C1 segment of cervical spinal cord (tissue), 14 donors: ENCODE measurements at places on chromosomes 4 and X.

- DNase-seq, result no peak
Measured at GRCh38 chr4:4519297-4519894, 22.5 kb downstream of the STX18 start.

DNA sequence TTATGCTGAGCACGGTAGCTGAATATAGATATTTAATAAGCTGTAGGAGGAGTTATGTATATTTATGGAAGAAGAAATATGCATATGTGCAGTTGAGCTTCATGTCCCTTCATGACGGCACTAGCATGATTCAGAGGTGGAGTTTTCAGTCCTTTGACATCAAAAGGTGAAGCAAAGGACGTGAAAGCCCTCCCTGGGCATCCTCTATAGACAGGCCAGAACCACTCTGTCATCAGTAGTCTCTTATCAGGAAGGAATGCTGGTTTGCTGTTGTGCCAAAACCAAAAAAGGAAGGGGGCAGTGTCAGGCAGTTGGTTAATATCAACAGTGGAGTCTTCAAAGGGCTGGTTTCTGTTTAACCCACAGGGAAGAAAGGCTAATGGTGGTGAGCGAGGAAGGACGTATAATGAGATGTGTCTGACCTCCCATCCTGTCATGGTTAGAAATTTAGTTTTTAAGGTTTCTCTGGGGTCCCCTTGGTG is 23.5 kb upstream of the IL2 start:
- DNase-seq, result no peak

DNA sequence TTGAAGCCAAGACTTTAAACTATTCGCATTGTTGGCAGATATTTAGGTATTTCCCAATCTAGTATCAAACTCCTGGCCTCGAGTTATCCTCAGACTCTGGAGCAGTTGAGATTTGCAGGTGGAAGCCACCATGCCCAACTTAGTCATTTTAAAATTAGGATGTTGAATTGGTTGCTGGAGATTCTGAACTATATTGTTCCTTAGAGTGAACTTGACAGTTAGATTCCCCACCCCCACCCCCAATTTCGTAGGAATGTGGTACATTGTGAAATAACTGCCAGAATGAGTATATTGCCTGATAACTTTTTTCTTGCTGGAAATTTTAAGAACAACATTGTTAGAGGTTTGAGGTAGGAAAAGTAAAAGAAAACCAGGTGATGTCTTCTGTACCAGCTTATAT is 2.3 kb downstream of the NOCT start:
- DNase-seq, result no peak

DNA sequence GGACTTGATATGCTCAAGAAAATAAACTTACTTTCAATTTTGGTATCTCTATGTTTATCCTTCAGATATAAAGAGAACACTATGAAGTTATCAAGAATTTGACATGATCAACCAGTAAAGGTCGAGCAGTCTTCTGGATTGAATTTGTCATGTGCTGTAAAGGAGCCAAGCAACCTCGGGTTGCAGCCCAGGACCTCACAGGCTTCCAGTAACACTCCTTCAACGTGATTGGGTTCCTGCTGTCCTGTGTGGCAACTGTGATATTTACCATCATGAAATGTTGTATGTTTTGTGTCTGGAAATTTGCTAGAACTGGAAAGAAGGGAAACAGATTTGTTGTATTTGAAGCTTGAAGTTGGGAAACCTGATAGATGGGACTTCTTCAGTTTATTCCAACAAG is 52.0 kb upstream of the UGT2B7 start:
- DNase-seq, result no peak

- no peak for DNase-seq
Measured at GRCh38 chr4:139847602-139848001, 182.0 kb downstream of the MGST2 start.

- no peak for DNase-seq
Measured at GRCh38 chr4:81023484-81023883, 7.0 kb upstream of the BMP3 start.

DNA sequence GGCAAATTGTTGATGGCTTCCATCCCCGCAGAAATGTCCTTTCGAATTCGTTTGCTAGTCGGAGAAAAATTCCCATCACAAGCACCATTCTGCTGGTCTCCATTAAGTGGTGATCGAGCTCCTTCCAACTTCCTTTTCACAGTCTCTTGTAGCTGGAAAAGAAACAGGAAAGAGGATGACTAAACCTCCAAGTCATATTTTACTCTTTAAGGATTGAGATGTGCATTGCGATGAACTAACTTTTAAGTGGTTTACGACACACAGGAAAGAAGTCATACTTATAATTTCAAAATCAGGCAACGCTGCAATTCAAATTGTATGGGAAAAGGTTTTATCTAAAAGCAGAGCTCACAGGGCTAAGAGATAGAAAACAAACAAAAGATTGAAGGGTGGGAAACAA is 225.2 kb downstream of the MGST2 start:
- DNase-seq, result no peak

DNA sequence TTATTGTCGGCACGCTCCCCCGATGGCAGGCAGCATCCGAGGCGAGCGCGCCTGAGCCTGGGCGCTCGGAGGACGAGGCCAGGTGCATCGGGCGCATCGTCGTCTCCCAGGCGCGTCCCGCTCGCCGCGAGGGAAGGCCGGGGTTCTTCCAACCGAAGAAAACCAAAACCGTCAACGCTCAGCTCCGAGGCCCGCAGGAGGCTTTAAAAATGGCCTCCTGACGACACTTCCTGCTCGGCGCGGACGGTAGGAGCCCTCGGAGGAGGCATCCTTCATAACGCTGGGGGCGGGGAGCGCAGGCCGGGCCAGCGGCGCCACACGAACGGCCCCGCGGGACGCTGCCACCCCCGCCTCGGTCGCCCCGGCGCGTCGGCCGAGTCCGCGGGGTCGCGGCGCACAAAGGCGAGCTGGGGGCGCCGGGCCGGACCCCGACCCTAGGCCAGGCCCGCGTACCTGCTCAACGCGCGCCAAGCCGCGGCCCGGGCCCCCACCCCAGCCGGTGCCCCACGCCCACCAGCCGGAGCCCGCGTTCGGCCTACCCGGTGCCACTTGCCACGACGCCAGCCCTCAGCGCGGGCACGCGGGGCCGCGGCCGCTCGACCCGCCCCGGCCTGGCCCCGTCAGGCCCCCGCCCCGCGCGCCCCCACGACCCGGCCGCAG is 501 bp downstream of the ZNF518B start:
- DNase-seq, result peak; percentile 3

DNA sequence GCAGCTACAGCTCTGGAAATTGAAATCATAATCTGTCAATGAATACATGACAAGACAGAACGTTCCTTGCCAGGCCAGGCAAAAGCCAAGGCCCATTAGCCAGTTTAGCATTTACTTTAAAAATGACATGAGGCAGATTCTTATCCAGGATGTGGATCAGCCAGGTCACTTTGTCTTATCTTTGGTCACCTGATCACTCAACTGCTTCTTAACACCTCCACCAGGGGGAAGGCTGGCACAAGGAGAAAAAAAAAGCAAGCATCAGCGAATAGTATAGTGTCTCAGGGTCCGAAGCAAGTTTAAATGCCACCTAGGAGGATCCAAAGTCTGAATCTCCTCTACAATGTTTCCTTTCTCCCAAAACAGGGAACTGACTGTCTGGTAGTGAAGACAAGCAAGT is 18.8 kb downstream of the ATP1B4 start:
- DNase-seq, result no peak
